ENCODE measurements at places on chromosomes 11 and 22.

GRCh38 chr11:115126092-115126491 is 378.1 kb downstream of the CADM1 start:
- DNase-seq: no peak

- no peak for DNase-seq
Measured at GRCh38 chr11:10064828-10065227, 229.2 kb downstream of the SBF2 start.

- no peak for DNase-seq
Measured at GRCh38 chr22:46269564-46269963, 1.8 kb downstream of the TTC38 start.

GRCh38 chr11:69922015-69922595 is 102.9 kb upstream of the FGF3 start:
- no peak for DNase-seq

DNA sequence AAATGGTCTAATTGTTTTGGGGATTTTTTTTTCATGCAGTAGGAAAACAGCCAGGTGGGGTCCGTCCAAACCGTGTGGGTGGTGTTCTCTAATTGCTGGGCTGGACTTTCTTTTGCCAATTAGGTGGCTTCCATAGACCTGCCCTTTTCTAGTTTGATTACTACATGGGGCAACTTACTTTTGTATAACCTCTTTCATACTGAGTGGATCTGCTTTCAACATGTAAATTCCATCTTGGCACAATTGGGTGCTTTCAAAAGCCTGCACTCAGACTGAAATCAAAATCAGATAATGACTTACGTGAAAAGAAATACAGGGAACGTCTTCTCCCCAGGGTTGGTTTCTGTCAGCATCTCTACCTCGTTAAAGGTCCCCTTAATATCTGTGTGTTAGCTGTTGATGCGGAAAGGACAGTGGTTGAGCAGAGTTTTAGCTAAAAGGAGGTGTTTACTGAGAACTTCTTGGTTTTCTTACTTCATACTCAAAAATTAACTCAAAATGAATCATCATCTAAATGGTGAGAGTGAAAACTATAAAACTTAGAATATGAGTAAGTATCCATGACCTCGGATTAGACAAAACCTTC is 72.1 kb downstream of the BARX2 start:
- no peak for DNase-seq

DNA sequence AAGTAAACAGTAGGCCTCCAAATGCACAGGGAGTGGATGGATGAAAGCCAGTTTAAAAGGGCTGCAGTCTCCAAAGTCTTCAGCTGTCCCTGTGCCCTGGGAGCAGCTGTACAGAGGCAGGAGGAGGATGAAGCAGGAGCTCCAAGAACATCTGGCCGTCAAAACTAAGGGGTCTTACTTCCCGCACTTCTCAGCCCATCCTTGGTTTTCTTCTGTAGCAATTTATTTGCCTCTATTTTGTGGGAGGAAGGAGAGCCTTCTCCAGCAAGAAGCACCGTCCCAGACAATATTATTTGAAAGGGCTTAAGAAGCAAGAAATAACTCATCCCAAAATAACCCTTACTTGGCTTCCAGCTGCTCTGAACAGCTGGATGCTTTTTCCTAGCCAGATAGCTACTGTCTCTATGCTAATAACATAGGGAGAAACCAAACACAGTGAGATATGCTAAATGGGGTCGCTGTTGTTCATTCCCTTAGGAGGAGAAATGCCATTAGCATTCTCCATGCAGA is 133.2 kb downstream of the SPATA19 start:
- DNase-seq: no peak

GRCh38 chr22:40525250-40525884 is 111.2 kb downstream of the MRTFA start:
- DNase-seq: peak; percentile 1

DNA sequence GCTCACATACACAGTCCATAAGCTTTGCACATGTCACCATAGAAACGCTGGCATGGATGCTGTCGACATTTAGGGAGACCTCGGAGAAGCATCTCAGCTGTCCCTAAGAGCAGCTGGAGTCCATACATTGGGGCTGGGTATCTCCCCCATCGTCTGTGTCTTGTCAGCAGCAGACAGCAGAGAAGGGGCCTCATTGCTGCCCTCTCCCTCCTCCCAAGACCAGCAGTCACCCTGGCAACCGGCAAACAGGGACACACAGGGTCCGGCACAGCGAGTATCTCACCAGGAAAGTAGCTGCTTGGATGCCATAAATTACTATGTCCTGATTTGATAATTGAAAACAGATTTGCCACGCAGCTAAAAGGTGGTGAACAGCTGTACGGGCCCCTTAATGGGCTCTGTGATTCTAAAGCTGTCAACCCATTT is 84.4 kb downstream of the CD44 start:
- no peak for DNase-seq

- DNase-seq: no peak
Measured at GRCh38 chr11:11387622-11388305, 34.7 kb upstream of the CSNK2A3 start.

- no peak for DNase-seq
Measured at GRCh38 chr22:39176143-39176713, 23.7 kb upstream of the CBX7 start.

DNA sequence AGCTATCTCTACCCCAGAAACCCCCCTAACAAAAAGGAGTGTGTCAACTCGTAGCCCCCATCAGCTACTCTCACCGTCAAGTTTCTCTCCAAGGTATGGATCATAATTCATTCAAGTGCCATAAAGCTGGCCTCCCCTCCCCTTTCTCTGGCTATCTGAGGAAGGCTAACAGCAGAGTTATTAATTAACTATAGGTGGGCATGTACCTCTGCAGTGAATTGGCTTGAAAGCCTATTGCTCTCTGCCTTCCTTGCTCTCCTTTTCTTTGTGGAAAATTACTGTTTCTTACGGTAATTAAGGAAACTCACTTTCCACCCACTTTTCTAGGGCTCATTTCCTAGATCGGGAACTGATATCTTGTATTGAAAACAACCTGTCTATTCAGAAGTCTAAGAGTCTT is 14.1 kb downstream of the POLA2 start:
- no peak for DNase-seq

All from hippocampal formation (tissue), 2 donors.